Neural crest cell (in vitro differentiated cells): ENCODE measurements at places on chromosomes 2 and 18. TPM values are rescaled to one million over a fixed set of nuclear protein-coding genes. Genes with fewer than 3 reads are reported as not detected.

Gene LHCGR
- total RNA-seq = 0.12 TPM in 1 of 2 replicates, not detected in the other

Gene CDC42EP3
- total RNA-seq = 15.7 and 17.5 TPM in 2 replicates

Gene IL1RN
- not detected in 2 replicates for total RNA-seq

- DNase-seq = peak; percentile 73
Observed at GRCh38 chr18:12934454-12935071, 13.2 kb upstream of the SEH1L start.

DNA sequence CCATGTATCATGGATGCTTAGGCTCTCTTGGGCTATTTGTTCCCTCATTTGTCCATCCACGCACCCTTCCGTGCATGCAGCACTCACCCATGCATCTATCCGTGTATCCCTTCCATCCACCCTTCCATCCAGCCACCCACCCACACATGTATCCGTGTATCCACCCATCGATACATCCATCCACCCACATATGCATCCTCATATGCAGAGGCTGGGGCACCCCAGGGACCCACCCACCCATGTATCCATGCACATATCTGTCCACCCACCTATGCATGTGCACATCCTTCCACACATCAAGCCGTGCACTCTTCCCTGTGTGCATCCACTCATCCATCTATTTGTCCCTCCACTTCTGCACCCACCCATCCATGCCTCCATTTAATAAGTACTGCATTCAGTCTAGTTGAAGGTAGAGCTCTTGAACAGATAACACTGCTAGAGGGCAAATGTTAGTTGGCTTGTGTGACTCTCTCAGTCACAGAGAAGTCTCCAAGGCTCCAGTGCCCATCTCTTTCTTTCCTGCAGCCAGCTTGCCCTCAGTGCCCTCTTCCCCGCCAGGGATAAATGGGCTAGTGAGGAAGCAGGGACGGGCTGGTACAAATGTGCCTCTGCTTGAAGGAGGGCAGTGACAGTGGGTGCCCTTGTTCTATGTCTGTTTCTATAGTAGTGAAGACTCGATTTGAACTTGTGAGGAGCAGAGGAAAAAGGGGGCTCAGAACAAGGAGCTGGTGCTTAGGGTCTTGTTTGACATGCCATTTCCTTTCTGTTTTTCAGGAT lies 61.5 kb downstream of the EMILIN2 start:
- DNase-seq = no peak
